ENCODE measurements at places on chromosomes 3 and 15.

- DNase-seq: no peak
Observed at GRCh38 chr3:34504366-34504765, 705.9 kb downstream of the PDCD6IP start.

DNA sequence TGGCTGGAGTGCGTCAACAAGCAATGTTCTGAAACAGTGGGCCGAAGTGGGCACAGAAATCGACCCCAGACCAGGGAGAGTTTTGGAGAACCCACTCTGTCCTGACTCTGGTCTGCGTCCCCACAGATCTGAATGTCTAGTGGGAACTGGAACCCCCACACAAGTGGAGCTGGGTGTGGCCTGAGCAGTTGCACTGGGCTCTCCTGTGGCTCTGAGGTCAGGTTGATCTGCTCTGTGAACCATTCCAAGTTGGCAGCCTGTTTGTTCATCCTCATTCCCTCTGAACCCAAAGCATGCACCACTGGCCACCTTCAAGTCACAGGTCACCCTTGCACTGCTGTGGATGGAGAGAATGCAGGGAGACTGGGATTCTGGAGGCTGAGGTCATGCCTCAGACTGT lies 60.5 kb downstream of the STARD5 start:
- DNase-seq: no peak

- no peak for DNase-seq
Observed at GRCh38 chr15:49064281-49064653, 18.0 kb upstream of the SECISBP2L start.

- no peak for DNase-seq
Observed at GRCh38 chr3:195269375-195270078, 1.4 kb downstream of the XXYLT1 start.

GRCh38 chr3:20186600-20187004 lies 596 bp upstream of the SGO1 start:
- DNase-seq: no peak

DNA sequence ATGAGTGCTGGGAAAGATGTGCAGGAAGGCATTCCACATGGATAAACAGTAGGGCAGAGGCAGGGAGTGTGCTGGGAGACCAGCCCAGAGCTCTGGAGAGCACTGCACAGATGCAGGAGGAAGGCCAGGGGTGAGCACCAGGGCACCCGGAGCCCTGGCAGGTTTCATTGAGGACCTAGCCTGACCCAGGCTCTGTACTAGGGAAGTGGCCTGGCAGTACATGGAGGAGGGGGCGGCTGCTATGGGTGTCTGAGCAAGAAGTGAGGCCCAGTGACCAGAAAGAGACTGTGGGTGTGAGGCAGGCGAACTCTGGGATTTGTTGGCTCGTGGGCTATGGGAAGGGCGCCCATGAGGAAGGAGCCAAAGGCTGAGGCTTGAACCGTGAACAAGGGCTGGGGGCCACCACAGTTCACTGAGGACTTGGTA lies 139.1 kb downstream of the DNAJB8 start:
- DNase-seq: no peak

- no peak for DNase-seq
Observed at GRCh38 chr3:55669133-55669532, 182.0 kb upstream of the WNT5A start.

Measured in central memory CD4-positive, alpha-beta T cell (primary cell).